ENCODE measurements at places on chromosomes 11 and 22.

- DNase-seq = no peak
These were observed 113.8 kb downstream of the BUD13 start for GRCh38 chr11:116658876-116659535.

- DNase-seq = no peak
These were observed 424.1 kb upstream of the TENM4 start for GRCh38 chr11:79864882-79865281.

- DNase-seq = no peak
These were observed 2.1 kb downstream of the ADA2 start for GRCh38 chr22:17217179-17217578.

- no peak for DNase-seq
These were observed 1.2 kb downstream of the MICALL1 start for GRCh38 chr22:37907036-37907954.

- no peak for DNase-seq
These were observed 6.2 kb downstream of the DNAJB13 start for GRCh38 chr11:73956876-73957653.

GRCh38 chr11:46127150-46127638 lies 5.9 kb upstream of the PHF21A start:
- DNase-seq = peak; percentile 96

DNA sequence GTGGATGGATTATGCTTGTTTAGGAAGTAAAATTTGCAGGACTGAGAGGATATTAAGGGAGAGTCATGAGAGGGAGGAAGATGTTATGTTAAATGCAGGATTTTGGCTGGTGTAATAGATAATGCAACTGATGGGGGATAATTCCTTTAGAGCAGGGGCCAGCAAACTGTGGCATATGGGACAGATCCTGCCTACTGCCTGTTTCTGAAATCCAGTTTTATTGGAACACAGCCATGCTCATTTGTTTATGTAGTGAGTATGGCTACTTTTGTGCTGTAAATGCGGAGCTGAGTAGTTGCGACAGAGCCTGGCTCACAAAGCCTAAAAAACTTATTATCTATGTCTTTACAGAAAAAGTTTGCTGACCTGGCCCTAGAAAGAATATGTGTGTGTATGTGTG lies 66.6 kb upstream of the MPPED2 start:
- DNase-seq = no peak

DNA sequence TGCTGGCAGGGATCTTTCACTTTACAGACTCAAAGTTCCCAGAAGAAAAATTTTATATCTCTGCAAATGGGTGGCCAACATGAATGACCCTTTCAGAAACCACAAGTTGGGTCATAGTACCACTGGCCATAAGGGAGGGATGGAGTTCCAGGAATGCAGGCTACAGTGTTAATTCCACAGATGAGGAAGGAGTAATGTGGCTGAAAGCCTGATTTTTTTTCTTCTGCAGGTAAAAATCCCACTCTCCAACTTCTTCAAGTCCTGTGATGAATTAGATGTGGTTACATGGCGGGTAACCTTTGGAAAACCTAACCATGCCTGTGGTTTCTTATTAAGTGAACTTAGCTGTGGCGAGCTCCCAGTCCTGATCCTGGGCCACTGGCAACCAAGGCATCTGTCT lies 103.2 kb downstream of the SLC1A2 start:
- no peak for DNase-seq

DNA sequence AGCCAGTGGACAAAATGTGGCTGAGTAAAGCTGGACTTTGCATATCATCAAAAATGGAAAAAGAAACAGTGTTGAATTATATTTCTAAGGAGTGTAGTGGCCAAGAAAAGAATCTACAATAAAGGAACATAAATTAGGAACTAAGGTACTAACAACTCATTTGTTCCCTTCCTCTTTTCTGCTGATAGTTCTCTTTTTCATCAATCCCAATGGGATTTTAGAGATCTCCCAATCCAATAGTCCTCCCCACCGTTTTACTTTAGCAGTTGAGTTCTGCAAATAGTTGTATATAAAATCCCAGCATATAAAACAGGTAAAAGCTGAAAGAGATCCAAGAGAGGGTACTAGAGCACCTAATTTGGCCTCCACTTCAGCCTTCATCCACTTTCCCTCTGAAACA lies 2.0 kb downstream of the PRCP start:
- DNase-seq = peak; percentile 52

DNA sequence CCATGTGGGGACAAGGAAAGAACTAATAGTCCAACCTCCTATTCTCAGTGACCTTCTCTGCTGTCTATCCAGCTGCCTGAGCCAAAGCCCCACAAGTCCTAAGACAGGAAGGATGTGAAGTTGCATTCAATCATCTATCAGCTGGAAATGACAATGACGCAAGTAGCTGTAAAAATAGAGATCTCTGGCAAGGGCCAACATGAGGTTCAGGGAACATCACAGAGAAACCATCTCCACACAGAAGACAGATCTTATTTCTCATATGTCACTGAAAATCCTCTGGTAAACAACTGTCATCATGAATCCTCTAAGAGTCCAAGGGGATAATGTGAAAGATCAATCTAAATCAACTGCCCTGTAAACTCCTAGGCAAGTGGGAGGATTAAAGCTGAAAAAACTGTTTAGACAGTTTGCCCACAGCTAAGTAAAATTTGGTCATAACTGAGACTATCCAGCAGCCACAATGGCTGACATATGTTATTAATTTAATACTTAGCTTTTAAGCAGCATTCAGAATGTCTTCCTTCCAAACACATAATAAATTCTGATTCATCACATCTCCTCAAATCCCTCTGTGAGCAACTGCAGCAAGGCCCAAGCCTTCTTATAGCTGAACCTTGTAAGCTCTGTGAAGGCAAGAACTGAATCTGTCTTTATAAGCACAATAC lies 52.1 kb downstream of the ALG9 start:
- no peak for DNase-seq

GRCh38 chr22:46432164-46433068 lies 96.9 kb downstream of the TRMU start:
- DNase-seq = peak; percentile 67

DNA sequence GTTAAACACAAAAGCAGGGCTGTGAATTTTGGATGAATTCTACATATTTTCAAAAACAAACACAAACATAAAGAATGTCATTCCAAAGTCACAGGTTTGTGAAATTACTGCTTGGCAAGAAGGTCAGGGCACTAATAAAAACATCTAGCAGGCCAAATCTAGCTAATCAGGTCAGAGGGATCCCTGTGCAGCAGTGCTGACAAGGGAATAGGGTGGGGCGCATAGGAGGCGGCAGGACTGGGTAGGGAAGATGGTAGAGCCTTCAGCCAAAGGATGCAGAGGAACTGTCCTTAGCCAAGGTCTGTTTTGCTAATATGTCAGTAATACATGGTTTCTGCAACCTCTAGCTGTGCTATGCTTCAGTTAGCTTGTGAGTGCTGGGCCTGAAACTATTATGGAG lies 396.6 kb downstream of the TENM4 start:
- DNase-seq = no peak

GRCh38 chr11:46380340-46381047 lies 975 bp upstream of the MDK start:
- peak; percentile 89 for DNase-seq

DNA sequence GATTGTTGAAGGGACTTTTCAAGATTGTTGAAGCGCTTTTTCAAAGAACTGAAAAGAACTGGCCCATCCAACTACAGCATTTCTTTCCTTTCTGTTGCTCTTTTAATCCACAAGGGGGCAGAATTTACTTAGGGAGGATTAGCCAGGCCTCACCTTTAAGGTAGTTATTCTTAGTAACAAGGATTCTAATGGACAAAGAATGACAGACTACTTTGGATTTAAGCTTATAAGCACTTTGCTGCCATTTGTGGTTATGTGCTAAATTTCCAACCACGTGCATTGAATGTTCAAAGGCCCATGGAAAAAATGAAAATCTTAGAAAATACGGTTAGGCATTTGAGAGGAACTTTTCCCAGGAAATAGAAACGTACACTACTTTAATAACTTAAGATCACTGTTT lies 49.5 kb upstream of the HSPA8 start:
- peak; percentile 73 for DNase-seq

- DNase-seq = no peak
These were observed 1.1 kb downstream of the SCGB1A1 start for GRCh38 chr11:62419943-62420342.

DNA sequence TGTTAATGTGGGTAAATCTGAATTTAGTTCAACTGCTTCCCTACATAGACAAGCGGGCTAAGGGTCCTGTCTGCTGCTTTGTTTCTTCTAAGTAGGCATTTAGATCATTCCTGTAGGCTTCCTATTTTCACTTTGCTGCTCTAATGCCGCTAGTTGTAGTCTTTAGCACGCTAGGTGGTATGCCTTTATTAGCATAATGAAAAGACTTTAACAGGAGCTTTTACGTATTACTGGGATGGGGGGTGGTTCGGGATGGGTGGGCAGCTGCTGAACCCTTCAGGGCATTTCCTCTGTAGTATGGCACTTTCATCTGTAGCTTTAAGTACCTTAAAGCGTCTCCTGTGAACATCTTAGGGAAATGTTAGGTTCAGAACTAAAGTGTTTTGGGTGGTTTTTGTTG lies 85.3 kb downstream of the GGT1 start:
- no peak for DNase-seq
